Muscle of arm (tissue), 14 donors: ENCODE measurements at places on chromosomes 4 and X. TPM values are rescaled to one million over a fixed set of nuclear protein-coding genes. Genes with fewer than 3 reads are reported as not detected.

GRCh38 chr4:156422576-156422975 is 468.9 kb upstream of the CTSO start:
- DNase-seq, result no peak

- DNase-seq, result peak; percentile 30
These were observed 63.4 kb upstream of the ENPEP start for GRCh38 chr4:110412354-110413065.

NHSL2 gene
- polyA plus RNA-seq, result 9.9 TPM

DNA sequence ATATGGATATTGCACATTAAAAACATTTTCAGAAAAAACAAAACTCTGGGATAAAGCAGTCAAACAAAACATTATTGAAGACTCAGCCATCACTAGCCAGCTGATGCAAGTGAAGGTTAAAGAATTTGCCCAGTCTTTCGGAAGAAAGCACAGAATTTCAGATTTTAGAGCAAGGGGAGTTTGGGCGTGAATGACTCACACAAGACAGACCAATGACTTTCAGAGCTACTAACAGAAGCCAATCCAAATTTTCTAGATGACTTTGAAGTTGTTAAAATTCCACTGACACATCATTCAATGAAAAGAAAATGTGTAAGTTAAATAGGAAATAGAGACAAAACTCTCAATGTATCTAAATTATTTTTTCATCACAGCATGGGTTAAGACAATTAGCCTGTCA is 4.0 kb downstream of the MRFAP1L1 start:
- no peak for DNase-seq

DNA sequence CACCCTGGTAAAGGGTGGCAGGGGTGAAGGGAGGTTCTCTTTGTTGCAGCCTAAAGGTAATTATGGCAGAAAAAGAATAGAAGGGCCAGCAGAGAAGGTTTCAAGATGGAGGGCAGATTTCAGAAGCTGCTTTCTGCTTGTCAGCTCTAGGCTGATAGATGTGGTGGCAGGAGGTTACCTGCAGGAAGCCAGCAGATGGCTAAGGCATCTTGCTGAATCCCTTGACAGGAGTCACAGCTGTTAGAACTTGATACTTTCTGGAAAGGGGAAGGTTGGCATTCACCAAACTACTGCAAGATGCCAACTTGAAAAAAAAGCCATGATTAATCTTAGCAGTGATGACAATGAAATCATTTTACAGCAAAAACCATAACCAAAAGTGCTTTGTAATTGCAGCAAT is 69.5 kb upstream of the CBLL2 start:
- no peak for DNase-seq

CLTRN gene
- polyA plus RNA-seq, result 1.0 TPM
